ENCODE measurements at places on chromosomes 4 and X.

GRCh38 chrX:37825215-37825842 lies 22.0 kb downstream of the DYNLT3 start:
- DNase-seq = peak; percentile 23

DNA sequence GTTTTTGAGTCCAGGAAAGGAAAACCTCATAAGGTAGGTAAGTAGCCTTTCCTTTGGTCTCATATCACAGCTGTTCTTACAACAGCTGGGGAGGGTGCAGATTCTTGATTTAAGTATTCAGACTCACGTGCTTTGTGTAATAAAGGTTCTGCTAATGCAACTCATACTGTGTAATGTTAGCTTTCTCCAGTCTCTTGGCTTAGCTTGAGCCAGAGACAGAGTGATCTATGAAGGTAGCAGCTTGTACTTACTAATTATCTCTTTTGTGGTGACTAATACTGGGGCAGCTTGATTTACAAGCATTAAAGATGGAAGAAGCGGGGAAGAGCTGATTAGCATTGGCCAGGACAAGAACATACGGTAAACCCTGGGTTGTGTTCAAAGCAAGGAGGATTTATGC lies 80.3 kb downstream of the LNX1 start:
- DNase-seq = no peak

GRCh38 chr4:147683188-147683591 lies 773 bp downstream of the PRMT9 start:
- no peak for DNase-seq

GRCh38 chrX:19349264-19349663 lies 5.5 kb downstream of the PDHA1 start:
- DNase-seq = no peak

DNA sequence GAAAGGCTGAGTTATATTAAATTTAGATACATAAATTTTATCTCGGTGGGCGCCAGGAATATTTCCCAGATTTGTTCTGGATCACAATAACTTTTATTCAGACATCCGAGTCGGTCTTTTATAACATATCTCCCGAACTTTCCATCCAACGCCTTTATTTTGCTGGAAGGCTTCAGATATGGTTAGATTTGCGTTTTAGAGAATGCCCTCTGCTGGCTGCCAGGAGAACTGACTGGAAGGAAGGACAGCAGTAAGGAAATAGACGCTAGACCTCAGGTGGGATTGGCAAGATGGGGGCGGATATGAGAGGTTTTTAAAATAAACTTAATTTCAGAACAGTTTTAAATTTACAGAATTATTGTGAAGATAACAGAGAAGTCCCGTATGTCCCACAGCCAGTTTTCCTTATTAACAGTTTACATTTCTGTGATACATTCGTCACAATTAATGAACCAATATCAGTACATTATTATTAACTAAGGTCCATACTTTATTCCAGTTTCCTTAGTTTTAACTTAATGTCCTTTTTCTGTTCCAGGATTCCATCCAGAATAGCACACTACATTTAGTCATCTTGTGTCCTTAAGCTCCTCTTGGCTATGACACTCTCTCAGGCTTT lies 4.6 kb upstream of the KANTR start:
- no peak for DNase-seq

- no peak for DNase-seq
These were observed 40.8 kb downstream of the DCTD start for GRCh38 chr4:182876427-182876826.

- DNase-seq = no peak
These were observed 17.8 kb upstream of the SPRY1 start for GRCh38 chr4:123378794-123379193.

- peak; percentile 4 for DNase-seq
These were observed 219.0 kb upstream of the CPEB2 start for GRCh38 chr4:14783011-14783877.

GRCh38 chr4:1218634-1219565 lies 30.0 kb downstream of the CTBP1 start:
- DNase-seq = no peak

DNA sequence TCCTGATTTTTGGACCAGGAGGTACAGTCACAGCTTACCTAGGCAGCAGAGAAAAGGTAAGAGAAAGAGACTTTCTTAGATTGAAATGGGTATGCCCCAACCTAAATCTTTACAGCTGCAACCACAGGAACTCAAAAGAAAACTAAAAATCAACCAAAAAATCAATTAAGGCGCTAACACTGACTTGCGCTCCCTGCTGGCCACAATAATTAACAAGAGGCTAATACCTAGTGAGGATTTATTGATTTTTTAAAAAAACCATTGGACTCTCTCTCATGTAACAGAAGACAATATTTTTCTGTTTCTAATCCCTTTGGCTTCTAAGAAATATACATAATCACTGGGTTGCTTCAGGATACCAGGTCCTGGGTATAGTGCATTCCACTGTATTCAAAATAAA lies 153.9 kb upstream of the TENM3 start:
- no peak for DNase-seq

DNA sequence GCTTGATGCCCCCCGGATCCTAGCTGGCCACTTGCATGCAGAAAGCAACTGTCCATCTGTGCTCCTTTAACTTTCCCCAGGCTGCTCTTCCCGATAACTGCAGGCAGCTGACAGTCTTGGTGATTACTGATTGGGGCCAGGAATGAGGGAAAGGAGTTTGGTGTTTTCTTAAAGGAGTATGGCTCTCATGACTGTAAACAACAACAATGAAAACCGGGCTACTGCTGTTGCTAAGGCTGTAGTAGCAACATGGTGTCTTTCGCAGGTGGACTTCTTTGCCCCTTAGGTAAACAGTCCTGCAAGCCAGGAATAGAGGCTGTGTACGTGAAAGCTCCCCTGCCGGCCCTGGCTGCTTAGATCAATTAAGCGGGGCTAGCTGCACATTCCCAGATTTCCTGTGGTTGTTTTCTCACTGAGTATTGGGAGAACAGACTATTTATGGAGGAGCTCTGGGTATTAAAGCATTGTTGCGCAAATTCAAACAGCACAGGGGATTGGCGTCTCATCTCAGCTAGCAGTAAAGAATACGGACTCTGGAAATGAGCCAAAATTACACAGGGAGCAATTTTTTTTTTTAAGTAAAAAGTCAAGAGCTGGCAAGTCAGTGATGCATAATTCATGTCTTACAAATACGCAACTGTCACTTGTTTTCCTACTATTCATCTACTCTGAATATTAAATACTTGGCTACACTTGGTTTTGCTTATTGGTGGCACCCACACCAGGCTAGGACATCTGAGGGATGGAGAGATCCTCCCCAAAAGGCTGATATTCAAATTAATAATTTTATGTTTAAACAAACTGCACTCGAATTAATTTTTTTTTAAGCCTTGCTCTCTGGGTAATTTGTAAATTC lies 61.6 kb upstream of the NAP1L5 start:
- no peak for DNase-seq

DNA sequence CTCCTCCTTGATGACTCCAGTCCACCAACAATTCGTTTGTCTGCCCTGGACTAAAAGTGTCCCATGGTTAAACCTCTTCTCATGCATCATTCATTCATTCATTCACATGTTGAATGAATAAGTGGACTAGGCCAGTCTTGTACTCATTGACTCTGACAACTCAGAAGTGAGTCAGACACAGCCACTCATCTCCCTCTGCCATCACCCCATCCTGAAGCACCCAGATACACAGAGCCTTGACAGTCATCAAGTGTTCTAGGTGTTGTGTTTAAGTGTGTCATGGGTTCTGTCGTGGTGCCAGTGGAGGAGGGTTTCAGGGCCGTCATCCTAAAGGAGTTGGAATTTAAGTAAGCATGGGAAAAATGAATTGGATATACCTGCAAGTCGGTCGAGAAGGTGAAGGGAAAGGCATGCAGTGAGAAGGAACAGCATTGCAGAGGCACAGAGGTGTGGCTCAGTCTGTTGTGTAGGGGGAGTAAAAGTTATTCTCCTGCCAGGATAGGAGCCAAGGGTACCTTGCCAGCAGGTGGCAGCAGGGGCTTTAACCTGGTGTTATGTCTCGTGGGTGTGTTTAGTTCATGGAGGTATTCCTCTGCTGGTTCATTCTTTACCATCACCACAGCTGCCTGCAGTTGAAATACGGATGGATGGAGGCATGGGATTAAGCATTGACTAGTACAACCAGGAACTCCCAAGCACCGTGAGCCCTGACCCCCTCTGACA lies 18.3 kb downstream of the MAGED2 start:
- DNase-seq = peak; percentile 24

- DNase-seq = no peak
These were observed 22.0 kb downstream of the AFAP1 start for GRCh38 chr4:7917669-7918068.

DNA sequence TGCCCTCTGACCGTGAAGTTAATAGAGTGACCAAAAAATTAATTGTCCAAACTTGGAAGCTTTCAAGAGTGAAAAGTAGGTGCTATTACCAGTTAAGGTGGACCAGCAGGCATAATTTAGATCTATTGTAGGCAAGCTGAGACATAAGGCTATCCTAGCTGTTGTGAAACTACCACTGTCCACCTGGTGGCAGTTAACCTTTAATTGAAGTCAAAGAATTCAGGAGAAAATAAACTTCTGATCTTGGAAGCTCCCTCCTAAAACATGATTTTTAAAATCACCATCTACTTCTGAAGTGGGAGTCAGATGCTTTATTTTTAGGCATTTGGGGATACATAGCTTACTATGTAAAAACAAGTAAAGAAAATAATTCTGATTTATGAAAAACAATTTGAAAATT lies 636.3 kb upstream of the HTR2C start:
- no peak for DNase-seq

DNA sequence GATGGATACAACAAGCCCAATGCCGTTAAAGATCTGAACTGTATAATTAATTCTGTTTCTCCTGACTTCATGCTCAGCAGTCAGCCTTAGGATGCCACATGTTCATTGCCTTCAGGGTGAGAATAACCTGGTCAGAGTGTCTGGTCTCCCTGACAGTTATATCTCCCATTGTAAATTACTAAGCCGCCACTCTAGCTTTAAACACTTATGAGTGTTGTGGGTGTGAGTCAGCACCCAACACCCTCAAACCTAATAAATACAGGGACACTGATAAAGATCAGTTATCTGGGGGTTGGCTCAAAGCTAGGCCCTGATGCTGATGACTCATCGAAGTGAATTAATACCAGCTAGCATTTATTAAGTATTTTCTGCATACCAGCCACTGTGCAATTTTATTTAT lies 64.9 kb upstream of the DYNLT3 start:
- no peak for DNase-seq

GRCh38 chr4:159051245-159052071 lies 51.4 kb upstream of the RAPGEF2 start:
- no peak for DNase-seq

GRCh38 chrX:47840111-47840510 lies 3.4 kb downstream of the ZNF81 start:
- DNase-seq = no peak

GRCh38 chr4:161664740-161665139 lies 499.1 kb downstream of the FSTL5 start:
- DNase-seq = no peak

GRCh38 chr4:167424341-167425256 lies 190.3 kb upstream of the SPOCK3 start:
- no peak for DNase-seq

- DNase-seq = no peak
These were observed 487.9 kb downstream of the C4orf33 start for GRCh38 chr4:129583868-129584267.

DNA sequence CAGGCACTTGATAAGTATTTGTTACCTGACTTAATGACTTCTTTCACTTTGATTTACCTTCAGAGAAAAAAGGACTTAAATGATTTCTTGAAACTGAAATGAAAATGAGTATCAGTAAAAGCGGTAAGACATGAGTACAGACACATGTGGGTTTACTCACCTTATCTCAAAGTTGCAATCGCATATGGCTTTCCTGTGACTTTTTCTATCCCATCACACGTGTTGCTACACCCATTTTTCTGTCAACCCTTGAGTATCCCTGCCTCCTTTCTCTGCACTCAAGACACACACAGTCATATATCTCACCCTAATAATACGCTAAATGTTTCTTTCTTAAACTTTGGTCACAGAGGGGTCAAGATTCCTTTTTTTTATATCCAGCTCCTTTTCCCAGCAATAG lies 11.0 kb upstream of the ARHGEF38 start:
- no peak for DNase-seq

DNA sequence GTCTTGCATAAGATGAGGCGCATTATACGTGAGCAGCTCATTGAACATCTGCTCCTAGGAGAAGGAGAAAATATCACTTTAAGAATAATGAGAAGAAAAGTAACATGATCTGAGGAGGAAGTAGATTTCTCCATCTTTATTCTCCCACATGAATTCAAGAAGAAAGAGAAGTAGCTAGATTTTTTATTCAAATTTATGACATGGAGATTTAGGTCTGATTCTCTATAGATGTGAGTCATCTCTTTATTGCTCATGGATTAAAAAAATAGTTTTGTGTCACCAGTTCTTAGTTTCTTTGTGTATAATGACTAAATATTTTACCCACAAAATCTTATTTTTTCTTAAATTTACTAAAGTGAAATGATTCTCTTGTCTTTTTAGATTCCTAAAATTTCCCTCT lies 40.4 kb downstream of the HPGDS start:
- DNase-seq = no peak

Data from activated CD4-positive, alpha-beta T cell treated with anti-CD3 and anti-CD28 coated beads for 4 hours (primary cell).